ENCODE measurements at places on chromosomes 2 and 18.

DNA sequence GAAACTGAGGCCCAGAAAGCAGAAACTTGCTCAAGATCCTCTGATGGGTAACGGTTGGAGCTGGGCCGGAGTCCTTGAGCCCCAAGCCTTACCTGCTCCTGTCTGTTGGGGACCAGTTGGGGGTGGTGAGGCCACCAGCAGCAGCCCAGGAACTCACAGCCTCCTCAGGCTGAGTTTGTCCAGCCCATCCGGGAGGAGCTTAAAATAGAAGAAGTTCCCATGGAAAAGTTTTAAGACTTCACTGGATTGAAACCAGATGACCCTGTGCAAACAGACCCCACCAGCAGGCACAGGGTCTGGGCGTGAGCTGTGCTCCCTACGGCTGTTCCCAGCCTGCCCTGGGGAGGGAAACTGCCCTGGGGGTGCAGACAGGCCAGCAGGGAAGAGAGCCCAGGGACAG, 40.6 kb upstream of the FOSL2 start:
- no peak for DNase-seq

DNA sequence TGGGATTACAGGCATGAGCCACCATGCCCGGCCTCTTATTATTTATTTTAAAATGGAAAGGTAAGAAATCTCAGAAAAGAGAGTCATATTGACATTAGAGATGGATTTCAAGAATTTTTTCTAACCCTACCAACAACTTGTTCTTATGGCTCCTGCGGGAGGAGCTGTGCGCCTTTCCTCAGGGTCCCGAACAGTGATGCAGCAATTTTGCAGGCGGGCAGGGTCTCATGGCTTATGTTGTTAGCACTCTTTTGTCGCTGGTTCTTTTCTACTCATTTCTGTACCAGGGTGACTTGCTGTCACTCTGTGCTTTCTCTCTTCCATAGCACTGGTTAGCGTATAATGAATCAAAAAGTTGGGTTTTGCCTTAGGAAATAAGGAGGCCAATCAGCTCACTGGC, 148.8 kb upstream of the DLGAP1 start:
- no peak for DNase-seq

GRCh38 chr2:238549866-238550265, 123.1 kb downstream of the ASB1 start:
- no peak for DNase-seq

GRCh38 chr2:16393500-16394071, 272.0 kb downstream of the CYRIA start:
- no peak for DNase-seq

- DNase-seq, result no peak
Measured at GRCh38 chr2:207254591-207255464, 89.1 kb upstream of the KLF7 start.

- DNase-seq, result no peak
Measured at GRCh38 chr2:83757329-83757728, 701.8 kb downstream of the SUCLG1 start.

- DNase-seq, result no peak
Measured at GRCh38 chr18:77811503-77811902, 561.9 kb downstream of the GALR1 start.

GRCh38 chr2:43224131-43224570, 2.3 kb downstream of the ZFP36L2 start:
- DNase-seq, result peak; percentile 52

All from stimulated activated CD4-positive, alpha-beta T cell treated with anti-CD3 and anti-CD28 coated beads, TNF-alpha, amount 100 ng/mL, for 1 hour (primary cell).